Cardiac fibroblast (primary cell): ENCODE measurements at places on chromosomes 2 and 18.

- DNase-seq: peak; percentile 86
These were observed 20.4 kb upstream of the IL1R1 start for GRCh38 chr2:102122115-102122514.

GRCh38 chr2:69642709-69643601, 584 bp downstream of the AAK1 start:
- peak; percentile 85 for DNase-seq

DNA sequence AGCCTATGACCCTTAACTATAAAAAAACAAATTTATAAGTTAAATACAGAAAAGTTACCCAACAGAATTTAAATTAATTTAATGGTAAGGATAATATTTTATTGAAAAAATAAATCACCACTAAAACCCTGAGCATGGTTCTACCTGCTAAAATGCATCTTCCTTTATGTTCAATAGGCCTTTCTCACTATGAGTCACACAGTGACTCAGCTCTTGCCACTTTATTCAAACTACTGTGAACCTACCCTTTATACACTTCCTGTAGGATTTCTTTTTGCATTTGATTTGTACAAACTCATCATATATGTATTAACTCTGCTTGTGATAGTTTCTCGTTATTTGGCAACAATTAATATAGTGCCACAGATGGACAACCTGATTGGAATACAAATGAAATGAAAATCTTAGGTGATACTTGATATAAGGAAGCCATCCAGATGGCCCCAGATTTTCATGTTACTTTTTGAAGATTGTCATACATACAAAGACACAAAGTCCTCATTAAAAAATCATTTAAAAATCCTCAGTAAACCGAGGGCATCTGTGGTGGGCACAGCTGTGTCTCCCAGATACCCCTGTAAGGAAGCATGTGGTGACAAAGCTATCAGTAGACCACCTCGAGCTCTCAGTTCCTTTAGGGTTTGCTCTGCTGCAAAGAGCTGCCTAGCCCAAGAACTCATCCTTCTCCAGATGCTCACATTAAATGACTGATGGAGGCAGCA, 55.2 kb upstream of the COBLL1 start:
- DNase-seq: peak; percentile 42

GRCh38 chr18:8806100-8806797, 100.9 kb downstream of the MTCL1 start:
- no peak for DNase-seq

GRCh38 chr2:23498943-23499342, 114.0 kb downstream of the KLHL29 start:
- DNase-seq: peak; percentile 66

DNA sequence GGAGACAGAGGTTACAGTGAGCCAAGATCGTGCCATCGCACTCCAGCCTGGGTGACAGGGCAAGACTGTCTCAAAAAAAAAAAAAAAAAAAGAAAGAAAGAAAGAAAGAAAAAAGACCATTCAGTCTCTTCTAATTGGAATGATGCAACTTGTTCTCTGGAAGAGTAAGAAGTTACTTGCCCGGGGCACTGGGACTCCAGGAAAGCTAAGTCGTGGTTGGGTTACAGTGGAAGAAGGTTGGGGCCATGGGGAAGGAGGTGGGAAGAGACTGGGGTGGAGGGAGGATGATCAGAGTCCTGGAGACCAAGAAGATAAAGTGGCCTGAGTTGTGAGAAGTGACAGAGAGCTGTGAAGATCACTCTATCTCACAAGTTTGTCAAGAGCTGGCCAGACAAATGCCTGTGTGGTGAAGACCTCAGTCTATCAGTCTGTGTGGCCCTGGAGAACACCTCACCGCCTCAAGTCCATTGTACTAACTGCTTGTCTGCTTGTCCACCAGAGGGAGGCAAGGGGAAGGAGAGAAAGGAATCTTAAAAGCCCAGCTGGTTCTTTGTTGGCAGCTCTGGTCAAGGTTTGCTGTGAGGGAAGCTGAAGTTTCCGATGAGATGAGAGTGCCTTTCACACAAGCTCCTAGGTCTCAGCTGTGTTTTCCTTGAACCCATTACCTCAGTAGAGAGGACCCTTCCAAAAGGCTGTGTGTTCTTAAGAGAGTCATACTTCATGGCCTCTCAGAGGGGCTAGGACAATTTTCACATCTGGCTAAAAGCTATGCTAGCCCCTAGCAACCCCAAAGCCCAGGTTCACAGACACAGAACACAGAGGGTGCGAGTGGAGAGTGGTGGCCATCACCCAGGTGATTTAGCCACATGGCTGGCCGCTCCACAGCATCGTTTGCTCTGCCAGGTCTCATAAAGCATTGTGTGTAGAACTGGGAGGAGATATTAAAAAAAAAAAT, 72.0 kb upstream of the TMEM178A start:
- peak; percentile 92 for DNase-seq

GRCh38 chr2:147646818-147647468, 197.9 kb upstream of the ACVR2A start:
- no peak for DNase-seq

DNA sequence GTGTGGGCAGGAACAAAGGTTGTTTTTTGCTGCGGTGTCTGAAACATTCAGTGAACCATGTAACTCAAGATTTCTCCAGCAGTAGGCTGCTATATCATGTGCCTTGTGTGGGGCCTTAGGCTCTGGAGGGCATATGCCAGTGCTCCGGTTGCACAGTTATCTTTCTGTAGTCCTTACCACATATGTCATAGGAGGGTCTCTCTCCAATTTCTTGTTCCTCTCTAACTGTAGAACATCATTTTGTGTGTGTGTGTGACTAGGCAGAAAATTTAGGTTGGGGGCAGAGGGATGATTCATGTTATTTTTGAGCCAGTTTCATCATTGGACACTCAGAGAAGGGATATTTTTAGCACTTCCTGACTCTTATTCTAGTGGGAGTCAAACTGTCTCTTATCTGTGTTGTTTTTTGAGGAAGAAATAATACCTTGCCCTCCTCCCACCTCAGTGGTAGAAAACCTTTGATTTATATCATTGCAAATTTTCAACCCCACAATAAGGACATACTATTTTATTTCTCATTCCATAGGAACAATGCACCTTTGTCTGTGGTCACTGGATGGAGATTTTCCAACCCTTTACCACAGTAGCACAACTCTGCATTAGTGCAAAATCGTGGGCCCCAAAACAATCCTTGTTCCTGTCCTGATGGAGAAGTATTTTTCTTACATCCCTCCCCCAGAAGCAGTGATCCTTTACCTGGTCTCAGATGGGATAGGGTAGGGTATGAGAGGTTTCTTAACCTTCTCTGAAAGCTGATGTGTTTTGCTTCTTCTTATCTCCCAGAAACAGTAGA, 113.9 kb downstream of the CCDC74A start:
- peak; percentile 44 for DNase-seq

DNA sequence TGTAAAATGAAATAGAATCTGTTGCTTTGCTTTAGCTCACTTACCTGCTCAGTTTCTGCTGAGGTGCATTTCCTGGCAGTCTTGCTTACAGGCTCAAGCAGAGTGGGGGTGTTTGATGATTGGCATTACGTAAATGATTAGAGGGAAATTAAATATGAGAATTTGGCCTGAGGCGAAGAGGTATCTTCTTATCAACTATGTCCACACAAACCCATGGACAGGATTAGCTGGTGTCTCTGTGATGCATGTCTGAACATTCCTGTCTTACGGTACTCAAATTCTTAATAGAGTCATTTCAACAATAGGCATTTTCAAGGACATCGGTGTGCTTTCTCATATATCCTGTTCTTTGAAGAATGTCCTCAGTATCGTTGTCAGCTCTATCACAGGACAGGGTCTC, 102.1 kb downstream of the PRPF40A start:
- DNase-seq: no peak

DNA sequence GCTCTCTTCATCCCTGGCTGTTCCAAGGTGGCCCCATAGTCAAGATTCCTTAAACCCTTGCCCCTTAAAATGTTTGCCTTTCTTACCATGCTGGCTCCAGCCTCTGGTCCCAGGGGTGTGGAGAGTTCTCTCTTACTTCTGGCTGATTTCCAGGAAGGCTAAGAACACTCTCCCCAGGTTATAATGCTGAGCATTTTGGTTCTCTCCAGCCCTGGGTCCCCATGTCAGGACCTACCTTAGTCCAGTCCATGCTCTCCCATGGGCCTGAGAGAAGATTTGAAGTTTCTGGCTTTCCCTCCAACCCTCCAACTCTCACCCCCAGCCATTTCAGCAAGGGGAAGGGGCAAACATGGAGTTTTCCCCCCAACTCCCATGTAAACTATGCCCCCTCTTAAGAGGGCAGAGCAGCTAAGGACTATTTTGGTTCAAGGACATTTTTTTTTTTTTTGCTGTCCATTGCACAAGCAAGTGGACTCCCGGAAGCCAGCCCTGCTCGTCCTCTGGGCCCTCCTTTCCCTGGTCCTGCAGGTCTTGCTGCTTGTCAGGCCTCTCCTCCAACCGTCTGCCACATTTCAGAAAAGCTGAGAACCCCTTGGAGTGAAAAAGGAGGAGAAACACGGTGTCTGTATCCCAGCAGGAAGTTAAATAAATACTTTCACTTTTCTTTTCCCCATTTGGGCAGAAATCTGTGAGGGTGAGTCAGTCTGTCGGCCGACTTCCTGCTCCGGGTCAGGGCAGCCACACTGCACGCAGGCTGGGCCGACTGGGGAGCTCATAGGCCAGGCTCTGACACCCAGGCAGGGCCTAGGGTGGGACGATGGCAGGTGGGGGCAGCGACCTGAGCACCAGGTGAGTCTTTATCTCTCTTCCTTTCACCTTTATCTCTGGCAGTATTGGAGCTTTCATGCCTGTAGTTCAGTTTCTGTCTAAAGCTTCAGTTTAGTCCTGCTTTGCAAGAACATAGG, at the start of gene SP140L:
SP140L (plus strand) TSS at position 741 of the 965 bp plus-strand sequence; CDS start at position 818, 77 bp downstream.
- peak; percentile 83 for DNase-seq

DNA sequence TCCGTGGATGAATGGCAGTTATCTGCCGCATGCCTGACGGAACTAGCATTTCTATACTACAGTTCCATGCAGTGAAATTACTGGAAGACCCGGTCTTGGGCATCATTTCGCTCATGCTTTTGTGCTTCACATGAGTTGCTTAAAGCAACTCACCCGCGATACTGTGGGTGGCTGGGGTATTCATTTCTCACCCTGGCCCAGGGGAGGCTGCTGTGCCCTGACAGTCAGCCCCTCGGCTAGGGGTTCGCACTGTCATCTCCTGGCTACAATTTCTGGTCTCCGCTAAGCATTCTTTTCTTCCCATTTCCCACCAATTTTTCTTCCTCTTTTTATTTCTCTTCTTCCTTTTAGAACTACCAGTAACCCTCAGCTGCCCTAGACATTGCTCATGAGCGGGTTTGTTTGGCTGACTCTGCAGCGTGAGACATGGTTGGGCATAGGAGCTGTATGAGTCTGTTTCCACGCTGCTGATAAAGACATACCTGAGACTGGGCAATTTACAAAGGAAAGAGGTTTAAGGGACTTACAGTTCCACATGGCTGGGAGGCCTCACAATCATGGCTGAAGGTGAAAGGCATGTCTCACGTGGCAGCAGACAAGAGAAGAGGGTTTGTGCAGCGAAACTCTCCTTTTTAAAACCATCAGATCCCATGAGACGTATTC, 16.5 kb upstream of the CNDP2 start:
- DNase-seq: no peak

DNA sequence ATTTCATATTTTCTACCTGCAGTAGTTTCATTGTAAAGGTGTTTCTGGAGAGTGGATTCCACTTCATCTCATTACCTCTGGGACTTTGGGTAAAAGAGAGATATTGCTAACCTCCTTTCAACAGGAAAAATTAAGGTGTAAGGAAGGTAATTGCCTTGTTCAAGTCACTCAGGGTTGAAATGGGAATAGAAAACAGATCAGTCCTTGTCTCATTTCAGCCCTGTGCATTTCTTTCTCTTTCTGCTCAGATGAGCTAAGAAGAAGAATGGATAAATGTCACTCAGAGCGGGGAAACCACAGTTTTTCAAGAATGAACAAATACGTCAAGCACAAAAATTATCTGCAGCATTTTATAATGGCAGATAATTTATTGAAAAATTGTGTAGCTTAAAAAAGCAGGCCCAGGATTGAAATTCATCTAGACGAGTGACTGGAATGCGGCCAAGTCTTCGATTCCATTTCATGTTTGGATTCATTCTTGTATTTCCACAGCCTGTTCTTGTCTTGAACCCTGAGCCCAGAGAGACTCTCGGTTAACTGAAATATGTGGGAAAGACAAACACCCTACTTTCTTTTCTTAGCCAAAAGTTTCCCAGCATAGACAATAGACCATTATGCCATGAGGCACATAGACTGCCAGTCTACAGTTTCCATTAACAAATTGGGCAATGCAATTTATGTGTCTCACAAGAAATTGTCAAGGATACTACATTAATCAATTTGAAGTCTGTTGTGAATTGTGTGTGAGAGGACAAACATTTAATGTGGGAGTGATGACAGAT, 107.9 kb downstream of the POLE4 start:
- DNase-seq: no peak

- peak; percentile 8 for DNase-seq
These were observed 114.0 kb upstream of the STON1 start for GRCh38 chr2:48415836-48416515.

- DNase-seq: no peak
These were observed 87.4 kb downstream of the MYO5B start for GRCh38 chr18:50107468-50107977.

DNA sequence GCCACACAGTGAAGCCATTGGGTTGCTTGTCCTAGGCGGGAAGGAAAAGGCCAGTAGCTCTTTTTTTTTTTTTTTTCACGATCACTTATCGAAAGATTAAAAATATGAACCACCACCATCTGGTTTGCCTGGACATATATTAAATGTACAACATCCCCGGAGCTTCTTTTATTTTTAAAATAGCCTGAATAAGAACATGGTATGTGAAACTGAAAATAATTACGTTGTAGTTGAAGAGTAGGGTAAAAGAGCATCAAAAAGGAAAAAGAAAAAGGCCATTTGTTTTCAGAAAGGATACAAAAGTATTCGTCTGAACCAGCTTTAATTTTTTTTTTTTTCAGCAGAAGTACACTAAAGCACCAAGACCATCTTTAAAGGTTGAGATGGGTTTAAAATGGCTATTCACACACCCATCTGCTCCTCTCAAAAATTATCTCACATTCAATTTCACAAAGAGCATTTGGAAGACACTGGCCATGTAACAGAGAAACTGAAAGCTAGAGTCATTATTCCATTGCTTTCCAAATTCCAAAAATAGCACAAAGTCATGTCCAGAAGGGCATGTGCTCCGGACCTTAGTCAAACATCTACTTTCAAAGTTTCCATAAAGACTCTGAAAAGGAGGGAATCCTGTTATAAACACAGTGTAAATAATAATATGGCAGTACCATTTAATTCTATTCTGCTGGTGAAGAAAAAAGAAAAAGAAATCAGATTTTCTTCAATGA, 82.9 kb downstream of the SCN3A start:
- peak; percentile 10 for DNase-seq

DNA sequence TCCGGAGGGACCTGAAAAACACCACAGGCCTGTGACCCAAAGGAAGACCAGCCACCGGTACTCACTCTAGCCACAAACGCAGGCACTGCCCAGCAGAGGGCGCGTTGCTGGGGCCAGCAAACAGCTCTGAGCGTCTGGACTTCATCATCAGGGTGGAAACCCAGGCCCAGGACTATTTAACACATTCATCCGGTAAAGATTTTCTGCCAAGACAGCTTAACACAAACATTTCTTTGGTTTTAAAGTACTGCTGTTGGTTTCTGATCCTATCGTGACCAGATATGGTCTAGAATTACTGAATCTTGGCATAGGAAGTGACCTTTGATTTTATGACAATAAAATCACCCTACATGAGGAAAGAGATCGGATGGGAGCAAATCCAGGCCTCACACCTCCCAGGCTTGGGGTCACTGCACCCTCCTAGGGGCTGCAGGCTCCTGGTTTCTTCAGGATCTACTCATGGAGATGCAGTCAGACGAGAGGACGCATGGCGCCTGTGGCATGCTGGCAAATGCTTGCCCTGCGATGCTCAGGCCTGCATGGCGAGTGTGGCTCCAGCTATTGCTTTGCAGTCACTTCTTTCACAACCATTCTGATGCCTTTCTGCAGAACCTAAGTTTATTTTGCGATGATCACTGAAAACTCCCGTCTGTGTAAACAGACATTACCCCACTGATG, 130.4 kb downstream of the COL4A4 start:
- peak; percentile 70 for DNase-seq
